ENCODE measurements at places on chromosomes 1 and 21.

GRCh38 chr21:43339668-43340067 is 87.3 kb downstream of the SIK1 start:
- DNase-seq, result no peak

DNA sequence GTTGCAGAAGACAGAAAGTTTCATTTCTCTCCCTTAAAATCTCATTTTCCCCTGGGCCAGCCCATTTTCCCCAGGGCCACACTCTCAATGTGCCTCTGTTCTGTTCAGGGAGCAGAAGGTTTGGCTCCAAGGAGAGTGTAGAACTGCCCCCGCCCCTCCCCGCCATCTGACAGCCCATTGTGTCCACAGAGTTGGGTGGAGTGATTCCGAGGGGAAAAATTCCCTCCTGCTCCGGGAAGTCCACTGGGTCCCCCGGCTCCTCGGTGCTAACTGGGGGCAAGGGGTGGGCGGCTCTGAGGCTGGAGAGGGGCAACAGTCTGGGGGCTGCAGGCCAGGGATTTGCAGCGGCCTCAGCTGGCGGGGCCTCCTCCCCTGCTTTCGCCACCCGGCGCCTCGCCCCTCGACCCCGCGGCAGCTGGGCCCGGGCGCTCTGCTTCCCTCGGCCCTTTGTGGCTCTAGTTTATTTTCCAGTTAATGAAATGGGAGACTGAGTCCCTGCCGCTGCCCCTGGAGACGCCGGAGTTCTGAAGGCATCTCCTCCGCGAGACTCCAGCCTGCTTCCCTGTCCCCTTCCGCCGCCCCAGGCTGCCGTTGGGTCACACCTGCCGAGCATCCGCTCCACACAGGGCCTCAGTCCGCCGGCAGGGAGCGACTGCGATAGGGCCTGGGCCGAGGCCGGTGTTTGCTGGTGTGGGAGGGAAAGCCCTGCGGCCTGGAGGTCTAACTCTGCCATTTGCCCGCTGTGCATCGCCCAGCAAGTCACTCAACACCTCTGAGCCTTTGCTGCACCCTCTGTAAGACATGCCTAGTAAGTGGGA is 14.7 kb upstream of the KIRREL1 start:
- DNase-seq, result no peak

GRCh38 chr21:40531431-40532110 is 315.4 kb downstream of the DSCAM start:
- DNase-seq, result no peak

- DNase-seq, result no peak
These were observed 378 bp upstream of the NUP210L start for GRCh38 chr1:154155251-154155650.

GRCh38 chr1:119542492-119542946 is 35.5 kb downstream of the HSD3B1 start:
- no peak for DNase-seq

Measured in astrocyte of the cerebellum (primary cell).